Fibroblast of villous mesenchyme (primary cell): ENCODE measurements at places on chromosomes 3 and 15. TPM values are rescaled to one million over a fixed set of nuclear protein-coding genes. Genes with fewer than 3 reads are reported as not detected.

DNA sequence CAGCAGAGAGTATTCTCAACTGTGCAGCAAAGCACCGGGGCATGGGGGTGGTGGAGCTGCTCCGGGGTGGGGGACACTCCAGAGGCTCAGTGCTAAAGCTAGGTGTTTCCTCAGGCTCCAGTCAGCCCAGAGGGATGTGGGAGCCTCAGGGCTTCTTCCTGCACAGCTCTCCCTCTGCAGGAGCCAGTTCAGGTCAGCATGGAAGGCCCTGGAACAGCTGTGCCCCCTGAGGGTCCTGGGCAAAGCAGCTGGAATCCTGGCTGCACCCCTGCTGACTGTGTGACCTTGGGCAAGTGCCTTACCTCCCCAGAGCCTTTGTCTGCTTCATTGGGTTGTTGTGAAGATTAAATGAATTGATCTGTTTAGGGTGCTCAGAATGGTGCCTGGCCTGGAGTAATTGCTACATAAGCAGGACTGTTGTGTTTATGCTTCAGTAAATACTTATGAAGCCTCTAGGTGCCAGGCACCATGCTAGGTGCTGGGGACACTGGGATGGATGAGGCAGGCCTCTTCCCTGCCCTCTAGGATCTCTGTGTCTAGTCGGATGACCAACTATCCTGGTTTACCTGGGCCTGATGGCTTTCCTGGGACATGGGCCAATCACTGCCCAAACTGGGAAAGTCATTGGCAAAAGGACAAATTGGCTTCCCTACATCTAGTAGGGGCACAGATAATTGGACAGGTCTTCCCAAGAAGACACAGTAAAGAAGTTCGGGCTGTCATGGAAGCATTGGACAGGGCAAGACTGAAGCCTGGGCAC lies 64.2 kb upstream of the LCTL start:
- no peak for DNase-seq

Gene ISLR
- 73.8 and 83.4 TPM in 2 replicates for total RNA-seq

Gene TEX9
- total RNA-seq, result 2.9 and 3.9 TPM in 2 replicates

- peak; percentile 68 for DNase-seq
Measured at GRCh38 chr15:38536201-38536676, 28.4 kb downstream of the RASGRP1 start.

DNA sequence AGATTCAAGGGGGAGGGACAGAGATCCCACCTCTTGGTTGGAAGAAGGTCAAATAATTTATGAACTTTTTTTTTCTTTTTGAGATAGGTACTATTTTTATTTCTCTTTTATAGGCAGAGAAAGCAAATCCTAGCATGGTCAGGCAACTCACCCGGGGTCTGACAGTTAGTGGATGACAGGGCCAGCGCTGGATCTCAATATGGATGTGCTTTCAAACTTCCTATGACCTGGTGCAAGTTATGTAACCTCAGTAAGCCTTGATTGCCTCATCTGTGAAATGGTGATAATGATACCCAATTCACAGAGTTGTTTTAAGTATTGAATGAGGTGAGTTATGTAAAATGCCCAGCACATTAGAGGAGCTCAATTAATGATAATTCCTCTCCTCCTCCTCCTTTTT lies 86.8 kb upstream of the MEF2A start:
- DNase-seq, result no peak

DNA sequence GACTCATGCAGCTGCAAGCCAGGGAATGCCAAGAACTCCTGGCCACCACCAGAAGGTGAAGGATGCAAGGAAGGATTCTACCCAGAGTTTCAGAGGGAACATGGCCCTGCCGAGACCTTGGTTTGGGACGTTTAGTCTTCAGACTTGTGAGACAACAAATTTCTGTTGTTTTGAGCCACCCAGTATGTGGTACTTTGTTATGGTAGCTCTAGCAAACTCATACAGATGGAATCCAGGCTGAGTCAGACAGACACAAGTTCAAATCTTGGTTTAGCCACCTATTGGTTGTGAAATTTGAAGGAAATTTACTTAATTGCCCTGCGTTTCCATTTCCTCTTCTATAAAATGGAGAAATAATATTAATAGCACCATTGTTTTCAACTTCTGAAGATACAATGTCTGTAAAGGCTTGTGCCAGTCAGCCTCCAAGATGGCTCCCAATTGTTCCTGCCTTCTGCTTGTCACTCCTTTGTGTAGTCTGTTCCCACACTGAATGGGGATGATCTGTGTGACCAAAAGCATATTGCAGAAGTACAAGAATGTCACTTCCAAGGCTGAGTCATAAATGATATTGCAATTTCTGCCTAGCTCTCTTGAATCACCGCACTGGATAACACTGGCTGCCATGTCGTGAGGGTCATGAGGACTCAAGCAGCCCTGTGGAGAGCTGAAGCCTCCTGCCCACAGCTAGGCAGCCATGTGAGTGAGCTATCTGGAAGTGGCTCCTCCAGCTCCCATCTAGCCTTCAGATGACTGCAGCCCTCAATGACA lies 223.5 kb upstream of the PROK2 start:
- DNase-seq, result peak; percentile 42

- DNase-seq, result peak; percentile 66
Measured at GRCh38 chr3:109731639-109732473, 394.5 kb upstream of the DPPA4 start.

- DNase-seq, result peak; percentile 3
Measured at GRCh38 chr15:96838081-96838480, 507.6 kb downstream of the NR2F2 start.

DNA sequence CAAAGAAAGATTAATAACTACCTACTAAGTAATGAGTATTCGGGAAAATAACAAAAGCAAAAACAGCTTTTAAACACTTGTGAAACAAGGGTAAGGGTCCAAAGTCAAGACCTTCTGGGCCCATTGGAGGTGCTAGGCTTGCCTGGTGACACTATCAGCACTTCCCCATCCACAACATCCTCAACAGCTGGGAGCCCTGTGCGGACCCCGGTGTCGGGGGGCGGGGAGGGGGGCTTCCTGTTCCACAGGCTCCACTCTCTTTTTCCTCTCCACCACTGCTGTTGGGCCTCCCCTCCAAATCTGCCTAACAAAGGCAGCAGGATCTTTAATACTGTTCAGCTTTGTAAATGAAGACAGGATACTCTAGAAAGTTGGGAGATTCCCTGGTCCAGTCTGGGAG lies 21.6 kb downstream of the NGRN start:
- no peak for DNase-seq

Gene ITGA11
- total RNA-seq, result 87.7 and 159 TPM in 2 replicates

GRCh38 chr3:15300323-15301078 lies 31.9 kb downstream of the SH3BP5 start:
- peak; percentile 34 for DNase-seq
